ENCODE measurements at places on chromosomes 6 and 20.

- DNase-seq = peak; percentile 20
Observed at GRCh38 chr6:139597771-139598755, 223.6 kb upstream of the CITED2 start.

DNA sequence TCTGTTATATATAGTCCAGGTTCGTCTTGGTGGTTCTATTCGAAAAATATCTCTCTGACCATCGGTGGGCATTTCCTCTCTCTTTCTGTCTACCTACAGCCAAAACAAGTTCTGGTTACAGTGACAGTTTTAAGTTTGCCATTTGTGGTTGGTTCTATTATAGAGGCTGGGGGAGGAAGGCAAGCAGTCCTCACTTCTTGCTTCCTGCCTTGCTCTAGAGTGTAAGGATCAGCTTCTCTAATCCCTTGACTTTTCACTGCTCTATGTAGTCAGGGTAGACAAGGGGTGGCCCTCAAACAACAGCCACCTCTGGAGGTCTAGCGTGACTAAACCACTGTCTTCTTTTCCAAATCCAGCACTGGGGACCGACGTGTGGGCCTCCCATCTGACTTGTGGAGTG is 16.1 kb downstream of the E2F3 start:
- DNase-seq = no peak

- no peak for DNase-seq
Observed at GRCh38 chr20:17417225-17417624, 114.0 kb downstream of the BFSP1 start.

DNA sequence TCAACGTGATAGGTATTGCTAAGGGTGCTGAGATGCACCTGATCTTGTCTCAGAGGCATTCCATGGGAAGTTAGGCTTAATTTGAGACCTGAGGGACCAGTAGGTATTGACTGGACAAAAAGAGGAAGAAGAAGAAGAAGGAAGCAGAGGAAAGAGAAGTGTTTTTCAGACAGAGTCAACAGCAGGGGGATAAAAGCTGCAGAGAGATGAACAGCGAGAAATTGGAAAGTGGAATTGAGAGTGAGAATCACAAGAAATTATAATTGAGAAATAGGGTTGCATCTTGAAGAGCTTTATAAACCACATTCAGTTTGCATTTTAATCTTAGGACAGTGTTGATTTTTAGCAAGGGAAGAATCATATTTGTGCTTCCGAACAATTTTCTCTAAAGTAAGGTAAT is 254.0 kb downstream of the CD83 start:
- DNase-seq = no peak

DNA sequence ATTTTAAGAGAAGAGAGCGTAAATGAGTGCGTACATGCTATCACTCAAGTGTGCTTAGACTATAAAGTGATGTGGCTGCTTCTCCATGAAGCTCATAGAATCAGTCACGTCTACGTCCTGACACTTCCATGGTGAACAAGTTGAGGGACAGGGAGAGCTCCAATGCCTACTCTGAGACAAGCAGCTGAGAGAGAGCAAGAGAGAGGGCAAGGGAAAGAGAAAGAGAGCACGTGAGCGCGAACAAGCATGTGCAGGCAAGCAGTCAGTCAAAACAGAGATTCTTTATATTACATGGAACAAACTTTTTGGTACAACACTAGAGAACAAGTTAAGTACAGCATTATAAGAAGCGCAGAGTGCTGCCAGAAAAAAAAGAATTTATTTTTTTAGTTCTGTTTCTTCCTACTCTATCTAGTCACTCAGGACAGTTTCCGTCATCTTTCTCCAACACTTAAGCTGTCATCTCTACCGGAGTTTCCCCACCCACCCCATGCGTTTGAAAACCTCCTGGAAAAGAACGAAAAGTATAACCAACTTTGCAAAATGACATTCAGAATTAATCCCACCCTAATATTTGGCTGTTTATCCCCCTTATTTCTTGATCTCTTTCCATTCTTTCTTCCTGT is 61.8 kb downstream of the EPB41L2 start:
- no peak for DNase-seq

DNA sequence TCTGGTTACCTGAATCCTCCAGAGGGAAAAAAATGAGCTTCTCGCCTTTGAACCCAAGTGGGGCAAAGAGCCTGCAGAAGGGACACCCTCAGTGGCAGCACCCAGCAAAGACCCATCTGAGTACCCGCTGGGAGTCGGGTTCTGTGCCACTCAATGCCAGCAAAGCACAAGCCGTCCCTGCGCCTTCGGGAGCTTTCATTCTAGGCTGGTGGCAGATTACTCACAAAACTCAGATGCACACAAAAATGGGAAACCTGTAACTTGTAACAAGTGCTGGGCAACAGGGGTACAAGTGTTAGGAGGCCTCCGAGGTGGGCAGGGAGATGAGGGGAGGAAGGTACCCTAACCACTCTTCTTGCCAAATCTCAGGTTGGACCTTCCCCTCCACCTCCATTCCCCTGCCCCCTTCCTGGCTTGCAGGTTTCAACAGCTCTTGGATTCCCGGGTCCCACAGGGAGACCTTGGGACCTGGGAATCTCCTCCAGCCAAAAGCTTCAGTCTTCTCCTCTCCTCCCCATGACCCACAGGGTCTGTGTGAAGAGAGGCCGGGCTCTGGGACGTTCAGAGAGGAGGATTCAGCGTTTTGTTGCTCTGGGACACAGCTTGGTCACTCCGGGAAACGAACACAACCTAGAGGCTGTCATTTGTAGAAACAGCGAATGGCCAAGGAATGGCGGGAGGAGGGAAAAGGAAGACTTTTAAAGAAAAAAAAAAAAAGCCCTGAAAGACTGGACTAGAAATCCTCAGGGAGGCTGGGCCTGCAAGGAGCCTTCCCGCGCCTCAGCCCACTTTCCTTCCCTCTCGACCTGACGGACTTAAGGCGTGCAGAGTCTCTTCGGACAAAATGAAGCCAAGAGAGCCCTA is 1.2 kb upstream of the PARD6B start:
- DNase-seq = peak; percentile 36

- no peak for DNase-seq
Observed at GRCh38 chr20:11234181-11234580, 560.4 kb upstream of the JAG1 start.

GRCh38 chr6:135002229-135002844 is 52.3 kb downstream of the HBS1L start:
- DNase-seq = no peak

GRCh38 chr6:56821005-56821432 is 133.9 kb upstream of the BEND6 start:
- no peak for DNase-seq

DNA sequence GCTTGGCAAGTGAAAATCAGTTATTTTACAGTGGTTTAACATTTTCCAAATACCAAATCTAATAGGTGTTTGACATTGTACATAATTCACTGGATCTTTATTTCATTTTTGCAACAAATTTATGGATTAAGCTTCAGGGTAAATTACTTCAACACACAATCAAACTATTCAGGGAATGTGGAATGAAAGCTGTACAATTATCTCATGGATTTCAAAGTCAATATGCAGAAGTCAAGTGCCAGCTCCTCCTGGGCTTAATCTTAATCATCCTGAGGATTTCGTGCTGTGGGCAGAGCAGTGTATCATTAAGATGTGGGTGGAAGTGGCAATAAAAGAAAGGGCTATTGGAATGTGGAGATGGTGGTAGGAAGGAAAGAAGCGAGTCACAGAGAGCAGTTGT is 548.8 kb downstream of the COL12A1 start:
- no peak for DNase-seq

DNA sequence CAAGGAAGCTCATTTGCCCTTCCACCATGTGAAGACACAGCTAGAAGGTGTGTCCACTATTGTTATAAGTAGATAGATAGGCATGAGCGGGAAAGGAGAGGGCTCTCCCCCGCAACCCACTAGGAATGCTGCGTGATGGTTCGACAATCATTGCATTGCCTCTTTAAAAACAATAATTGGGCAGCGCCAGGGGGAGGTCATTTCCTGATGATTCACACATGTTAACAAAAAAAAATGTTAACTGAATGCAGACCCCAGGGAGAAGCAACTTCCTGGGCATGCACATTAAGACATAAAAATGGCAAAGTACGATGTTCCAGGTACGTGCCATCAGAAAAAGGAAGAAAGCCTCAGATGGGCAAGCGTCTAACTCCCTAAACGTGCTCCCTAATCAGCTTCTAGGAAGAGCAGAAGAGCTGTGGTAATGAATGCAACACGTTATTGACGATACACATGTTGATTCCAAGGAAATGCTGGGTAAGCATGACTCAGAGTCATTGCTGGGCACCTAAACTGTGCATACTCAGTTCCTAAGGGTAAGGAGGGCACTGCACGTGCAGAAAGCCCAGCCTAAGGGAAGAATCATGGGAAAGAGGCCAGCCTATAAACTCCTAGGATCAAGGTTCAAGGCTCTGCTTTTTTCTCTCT is 113.7 kb downstream of the FAM217A start:
- no peak for DNase-seq

GRCh38 chr6:143146186-143146851 is 85.6 kb downstream of the AIG1 start:
- DNase-seq = no peak

GRCh38 chr6:110814102-110815014 is 911 bp downstream of the CDK19 start:
- DNase-seq = peak; percentile 73

- DNase-seq = no peak
Observed at GRCh38 chr20:60882836-60883235, 369.2 kb upstream of the CDH4 start.

GRCh38 chr6:131756039-131756438 is 45.2 kb upstream of the CTAGE9 start:
- DNase-seq = no peak

- no peak for DNase-seq
Observed at GRCh38 chr6:110216140-110216539, 35.9 kb downstream of the CDC40 start.

DNA sequence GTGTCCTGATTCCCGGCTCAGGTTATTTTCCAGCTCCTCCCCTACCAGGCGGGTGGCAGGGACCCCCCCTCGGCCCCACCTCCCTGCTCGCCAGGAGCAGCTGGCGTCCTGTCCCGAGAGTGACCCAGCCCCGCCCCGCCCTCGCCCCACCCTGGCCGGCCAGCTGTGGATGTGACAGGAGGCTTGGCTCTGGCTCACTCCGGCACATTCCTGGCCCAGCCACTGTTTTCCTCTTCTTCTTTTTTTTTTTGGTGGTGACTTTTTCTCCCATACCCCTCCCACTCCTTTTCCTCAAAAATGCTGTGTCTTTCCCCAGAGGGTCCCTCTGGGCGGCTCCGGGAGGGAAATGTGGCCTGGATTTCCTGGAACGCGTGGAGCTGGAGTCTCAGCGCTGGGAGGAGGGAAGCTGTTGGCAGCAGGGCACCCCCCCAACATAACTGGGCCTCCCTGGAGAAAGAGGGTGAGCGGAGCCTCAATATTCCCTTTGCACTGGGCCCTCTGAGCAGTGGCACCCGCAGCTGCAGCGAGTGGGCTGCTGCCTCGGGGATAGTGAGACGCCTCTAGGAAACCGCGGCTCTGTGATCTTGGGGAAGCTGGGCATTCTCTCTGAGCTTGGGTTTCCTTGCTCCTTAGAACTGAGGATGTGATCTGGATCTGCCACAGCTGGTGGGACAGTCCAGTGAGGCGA is 28.3 kb upstream of the CSNK2A1 start:
- DNase-seq = peak; percentile 11

DNA sequence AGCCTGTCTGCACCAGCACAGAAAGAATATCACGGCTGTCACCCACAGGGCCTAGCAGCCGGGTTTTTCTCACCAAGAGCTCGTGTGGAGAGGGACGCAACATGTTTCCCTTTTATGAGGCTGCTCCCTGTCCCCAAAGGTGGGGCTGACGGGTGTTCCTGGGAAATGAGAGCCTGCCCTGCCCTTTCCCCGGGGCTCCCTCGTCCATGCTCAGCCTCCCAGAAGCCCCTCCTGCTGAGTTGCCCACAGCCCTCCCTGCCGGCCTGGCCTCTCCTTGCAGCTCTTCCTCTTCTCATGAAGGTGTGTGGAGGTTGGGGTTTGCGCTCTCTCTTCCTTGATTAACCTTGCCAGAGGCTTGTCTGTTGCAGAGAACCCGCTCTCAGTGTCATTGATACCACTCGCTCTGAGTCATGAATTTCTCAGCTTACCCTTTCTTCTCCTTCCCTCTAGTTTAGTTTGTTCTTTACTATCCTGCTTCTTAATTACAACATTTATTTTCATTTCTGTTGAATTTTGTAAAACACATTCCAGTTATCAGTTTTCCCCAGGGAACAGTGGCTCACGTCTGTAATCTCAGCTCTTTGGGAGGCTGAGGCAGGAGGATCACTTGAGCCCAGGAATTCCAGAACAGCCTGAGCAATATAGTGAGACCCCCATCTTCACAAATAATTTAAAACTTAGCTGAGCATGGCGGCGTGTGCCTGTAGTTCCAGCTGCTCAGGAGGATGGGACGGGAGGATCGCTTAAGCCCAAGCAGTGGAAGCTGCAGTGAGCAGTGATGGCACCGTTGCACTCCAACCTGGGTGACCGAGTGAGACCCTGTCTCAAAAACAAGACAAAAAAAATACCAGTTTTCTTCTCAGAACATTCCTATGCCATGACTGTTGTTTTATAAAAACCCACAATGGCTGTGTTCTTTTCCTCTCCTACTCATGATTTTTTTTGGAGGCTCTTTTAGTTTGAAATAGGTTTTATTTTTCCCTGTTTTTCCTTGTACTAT is 103.8 kb downstream of the TMEM242 start:
- no peak for DNase-seq

GRCh38 chr6:72464791-72465691 is 156.8 kb upstream of the KCNQ5 start:
- no peak for DNase-seq

GRCh38 chr6:111677249-111677990 is 71.7 kb upstream of the TRAF3IP2 start:
- no peak for DNase-seq

GRCh38 chr6:9675122-9675521 is 739.8 kb downstream of the TFAP2A start:
- no peak for DNase-seq

GRCh38 chr6:127186889-127187288 is 68.4 kb downstream of the RSPO3 start:
- DNase-seq = peak; percentile 31

DNA sequence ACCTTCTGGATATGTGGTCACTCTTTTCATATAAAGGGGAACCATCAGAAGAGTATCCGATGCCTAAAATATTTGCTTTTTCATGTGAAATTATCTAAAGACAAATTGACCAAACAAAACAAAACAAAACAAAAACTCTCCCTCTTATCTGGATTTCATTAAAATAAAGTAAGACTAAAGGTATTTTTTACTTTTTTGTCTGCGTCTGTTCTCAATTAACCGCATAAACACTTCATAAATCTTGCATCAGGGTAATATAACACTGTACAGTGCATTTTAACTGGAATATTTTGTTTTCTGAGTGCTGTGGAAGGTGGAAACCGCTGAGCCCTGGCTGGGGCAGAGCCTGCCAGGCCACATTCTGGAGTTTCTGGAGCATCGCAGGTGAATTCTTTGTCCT is 234.1 kb upstream of the ZFP64 start:
- DNase-seq = no peak

- no peak for DNase-seq
Observed at GRCh38 chr20:3405696-3406358, 1.6 kb downstream of the DNAAF9 start.
